Activated T-helper 2 cell treated with anti-CD3 and anti-CD28 coated beads, Interferon-gamma antibody, Interleukin-2, Interleukin-4, amounts not matched to agents 10 μg/mL and 5 μg/mL and 100 μg/mL, durations not matched to agents 14 hours and 24 hours and 36 hours (primary cell): ENCODE measurements at places on chromosomes 2 and 18.

- no peak for DNase-seq
Observed at GRCh38 chr18:7566244-7566566, 911 bp upstream of the PTPRM start.

GRCh38 chr2:30239308-30239985 lies 8.1 kb downstream of the LBH start:
- DNase-seq = peak; percentile 62

DNA sequence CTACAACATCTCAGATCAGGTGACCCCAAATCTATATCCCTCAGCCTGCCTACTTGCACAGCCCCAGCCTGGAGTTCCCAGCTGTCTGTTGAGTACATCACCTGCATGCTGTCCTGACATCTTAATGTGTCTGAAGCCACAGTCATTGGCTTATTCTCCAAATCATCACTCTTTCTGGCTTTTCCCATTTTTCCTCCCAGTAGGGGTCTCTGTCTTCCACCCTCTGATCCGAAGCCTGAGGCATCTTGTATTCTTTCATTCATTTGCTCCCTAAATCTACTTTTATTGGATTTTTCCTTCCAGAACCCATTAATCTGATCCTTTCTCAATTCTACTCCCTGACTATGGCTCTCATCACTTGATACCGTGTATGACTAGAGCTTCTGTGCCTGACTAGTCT lies 332.9 kb upstream of the DCC start:
- DNase-seq = no peak

- no peak for DNase-seq
Observed at GRCh38 chr2:192123847-192124246, 70.9 kb downstream of the TMEFF2 start.

DNA sequence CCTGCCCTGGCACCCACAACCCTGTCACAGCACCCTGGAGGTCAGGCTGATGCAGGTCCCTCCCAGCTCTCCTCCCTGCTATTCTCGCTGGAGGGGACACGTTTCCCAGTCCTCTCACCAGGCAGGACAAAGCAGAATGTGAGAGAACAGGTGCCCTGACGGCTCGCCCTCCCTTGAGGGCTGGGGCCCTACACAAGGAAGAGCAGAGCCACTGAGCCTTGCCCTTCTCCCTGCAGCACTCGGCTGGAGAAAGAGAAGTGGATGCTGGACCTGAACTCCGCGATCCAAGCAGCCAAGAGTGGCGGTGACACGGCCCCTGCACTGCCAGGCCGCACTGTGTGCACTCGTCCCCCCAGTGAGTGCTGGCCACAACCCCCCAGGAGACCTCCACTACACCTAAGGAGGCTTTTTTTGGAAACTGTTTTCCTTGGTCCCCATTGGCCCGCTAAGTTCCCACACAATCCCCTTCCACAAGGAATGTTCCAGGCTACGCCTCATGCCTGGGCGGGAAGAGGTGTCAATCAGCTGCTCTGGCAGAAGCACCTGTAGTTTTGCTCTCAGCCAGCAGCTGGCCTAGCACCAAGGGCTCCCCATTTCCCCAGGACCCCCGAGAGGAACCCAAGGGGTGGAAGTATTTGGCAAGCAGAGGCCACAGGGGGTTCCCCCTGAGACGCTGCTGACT lies 17.4 kb downstream of the STK25 start:
- no peak for DNase-seq

- no peak for DNase-seq
Observed at GRCh38 chr2:201932511-201932910, 101.1 kb upstream of the FZD7 start.

DNA sequence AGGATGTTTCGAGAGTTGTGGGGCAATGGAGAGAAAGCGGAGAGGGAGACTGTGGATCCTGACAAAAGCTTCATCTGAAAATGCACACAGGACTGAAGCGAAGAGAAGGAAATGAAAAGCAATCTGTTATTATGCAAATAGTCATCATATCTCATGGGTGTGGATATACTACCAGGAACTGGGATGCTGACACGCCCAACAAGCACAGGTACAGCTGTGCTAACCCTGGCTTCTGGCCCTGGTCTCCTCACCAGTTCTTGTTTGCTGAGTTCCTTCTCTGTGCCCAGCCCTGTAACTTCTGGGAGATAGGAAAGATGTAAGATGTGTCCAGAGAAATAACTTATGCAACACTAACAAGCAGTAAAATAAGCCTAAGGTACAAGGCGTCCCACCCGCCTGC lies 358.8 kb downstream of the CMPK2 start:
- DNase-seq = no peak

- DNase-seq = no peak
Observed at GRCh38 chr2:29322011-29322410, 206.8 kb downstream of the CLIP4 start.

DNA sequence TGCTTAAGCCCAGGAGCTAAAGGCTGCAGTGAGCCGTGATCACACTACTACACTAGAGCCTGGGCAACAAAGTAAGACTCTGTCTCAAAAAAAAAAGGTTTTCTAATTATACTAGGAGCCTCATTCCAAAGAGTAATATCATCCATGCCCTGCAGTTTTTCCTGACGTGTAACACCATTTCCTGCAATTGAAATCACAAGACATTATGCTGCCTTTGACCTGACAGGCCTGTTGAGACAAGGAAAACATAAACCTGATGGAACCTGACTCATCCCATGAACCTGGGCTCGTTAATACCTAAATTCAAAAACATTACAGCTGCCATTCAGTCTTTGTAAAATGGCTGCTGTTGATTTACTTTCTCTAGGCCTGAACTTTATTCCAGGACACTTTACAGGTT lies 58.7 kb upstream of the PEX13 start:
- no peak for DNase-seq

- DNase-seq = no peak
Observed at GRCh38 chr2:33317369-33318007, 159.0 kb upstream of the RASGRP3 start.

DNA sequence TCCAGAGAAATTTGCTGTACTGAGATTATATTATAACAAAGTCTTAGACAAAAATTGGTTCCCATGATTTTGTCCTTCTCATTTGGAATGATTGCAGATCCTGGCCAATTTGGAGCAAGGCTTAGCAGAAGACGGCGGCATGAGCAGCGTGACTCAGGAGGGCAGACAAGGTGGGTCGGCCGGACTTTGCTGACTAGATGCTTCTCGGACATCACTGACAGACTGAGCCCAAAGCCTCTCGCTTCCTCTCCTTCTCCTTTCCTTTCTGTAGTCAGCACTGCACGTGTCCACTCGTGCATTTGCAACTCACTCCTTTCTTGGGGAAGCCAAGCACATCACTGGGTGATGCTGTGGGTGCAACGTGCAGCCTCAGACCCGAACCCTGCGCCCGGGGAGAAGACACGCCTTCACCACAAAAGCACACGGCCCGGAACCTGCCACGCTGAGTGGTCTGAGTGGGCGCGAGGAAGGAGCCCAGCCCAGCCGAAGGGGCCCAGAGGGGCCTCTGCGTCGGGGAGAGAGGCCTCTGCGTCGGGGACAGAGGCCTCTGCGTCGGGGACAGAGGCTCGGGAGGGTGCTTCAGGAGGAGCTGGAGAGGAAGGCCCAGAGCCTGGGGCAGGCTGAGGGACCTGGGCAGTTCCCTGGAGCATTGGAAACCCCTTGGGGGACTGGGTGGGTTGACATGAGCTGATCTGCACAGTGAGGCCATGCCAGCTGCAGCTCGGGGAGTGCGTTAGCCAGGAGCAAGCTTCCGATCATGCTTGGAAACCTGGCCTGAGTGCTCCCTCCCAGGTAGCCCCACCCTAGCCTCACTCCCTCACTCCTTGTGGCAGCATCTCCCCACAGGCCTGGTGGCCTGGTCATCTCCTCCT lies 61.6 kb downstream of the ADI1 start:
- DNase-seq = no peak

DNA sequence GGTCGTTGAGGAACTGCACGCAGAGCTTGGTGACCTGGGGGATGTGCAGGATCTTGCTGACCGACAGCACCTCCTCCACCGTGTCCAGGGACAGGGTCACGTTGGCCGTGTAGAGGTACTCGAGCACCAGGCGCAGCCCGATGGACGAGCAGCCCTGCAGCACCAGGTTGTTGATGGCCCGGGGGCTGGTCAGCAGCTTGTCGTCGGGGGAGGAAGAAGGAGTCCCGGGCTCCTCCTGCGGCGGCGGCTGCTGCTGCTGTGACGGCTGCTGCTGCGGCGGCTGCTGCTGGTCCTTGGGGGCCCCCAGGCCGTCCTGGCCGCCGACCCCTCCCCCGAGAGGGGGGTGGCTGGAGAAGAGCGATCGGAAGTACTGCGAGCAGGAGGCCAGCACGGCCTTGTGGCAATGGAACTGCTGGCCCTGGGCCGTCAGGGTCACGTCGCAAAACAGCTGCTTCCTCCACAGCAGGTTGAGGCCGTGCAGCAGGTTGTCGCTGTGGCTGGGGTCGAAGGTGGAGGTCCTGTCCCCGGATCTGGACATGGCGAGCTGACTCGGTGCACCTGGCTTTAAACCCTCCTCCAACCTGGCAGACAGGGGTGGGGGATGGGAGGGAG lies 2.7 kb downstream of the KLHL14 start:
- DNase-seq = no peak

GRCh38 chr2:10162586-10163497 lies 40.3 kb downstream of the RRM2 start:
- DNase-seq = no peak

GRCh38 chr2:137321566-137321965 lies 556.2 kb downstream of the THSD7B start:
- no peak for DNase-seq
